GM19239 (cell line): ENCODE measurements at places on chromosomes 12 and 14.
A peak's percentile ranks its signal among the peaks of the same experiment; 100 is the strongest.

DNA sequence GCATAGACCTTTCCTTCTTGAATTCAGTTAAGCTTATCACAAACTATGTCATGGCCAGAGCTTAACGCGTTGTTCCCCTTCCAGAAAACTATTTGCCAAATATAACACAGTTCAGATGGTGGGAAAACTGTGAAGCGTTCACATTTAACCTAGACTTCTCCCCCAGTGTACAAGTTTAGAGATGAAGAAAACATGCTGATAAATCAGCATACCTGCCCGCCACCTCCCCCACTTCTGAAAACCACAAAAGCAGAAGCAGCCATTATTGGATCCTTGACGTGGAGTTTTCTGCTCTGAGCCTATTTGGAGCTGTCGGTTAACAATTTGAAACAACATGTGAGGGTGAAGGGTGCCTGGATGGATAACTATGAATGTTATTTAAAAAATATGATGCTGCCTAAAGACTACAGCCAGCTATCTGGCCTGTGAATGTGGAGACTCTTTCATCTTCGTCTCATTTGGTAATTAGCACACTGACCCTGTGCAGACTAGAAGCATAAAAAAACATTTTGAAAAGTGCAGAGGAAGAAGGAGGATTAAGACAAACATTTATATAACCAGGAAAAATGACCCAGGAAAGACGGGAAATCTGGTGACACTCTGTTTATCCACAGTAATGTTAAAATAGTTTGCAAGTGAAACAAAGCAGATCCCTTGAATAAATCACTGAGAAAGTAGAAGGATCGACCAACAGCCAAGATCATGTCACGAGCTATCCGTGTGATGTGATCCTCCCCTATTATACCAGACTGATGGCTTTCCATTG lies 408.2 kb downstream of the AEBP2 start:
- DNase-seq: no peak

DNA sequence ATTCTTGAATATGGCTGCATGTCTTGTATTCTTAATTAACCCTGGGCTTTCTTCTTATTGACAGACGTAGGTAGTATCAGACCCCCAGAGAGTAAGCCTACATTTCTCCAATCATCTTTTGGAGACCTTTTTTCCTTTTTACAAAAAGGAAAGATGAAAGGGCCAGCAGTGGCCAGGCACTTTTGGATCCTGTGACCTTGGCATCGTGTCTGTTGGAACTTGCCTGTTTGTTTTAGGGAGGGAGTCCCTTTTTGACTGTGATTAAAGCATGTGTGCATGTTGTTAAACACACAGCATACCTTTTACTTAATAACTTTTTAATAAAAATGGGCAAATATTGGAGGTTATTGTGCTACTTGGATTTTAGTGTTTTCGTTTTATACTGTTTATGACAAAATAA lies 57.2 kb downstream of the PCNX1 start:
- DNase-seq: no peak

GRCh38 chr12:55001198-55001868 lies 16.8 kb upstream of the TESPA1 start:
- DNase-seq: no peak

GRCh38 chr12:52402873-52403540 lies 3.1 kb downstream of the KRT82 start:
- no peak for DNase-seq

DNA sequence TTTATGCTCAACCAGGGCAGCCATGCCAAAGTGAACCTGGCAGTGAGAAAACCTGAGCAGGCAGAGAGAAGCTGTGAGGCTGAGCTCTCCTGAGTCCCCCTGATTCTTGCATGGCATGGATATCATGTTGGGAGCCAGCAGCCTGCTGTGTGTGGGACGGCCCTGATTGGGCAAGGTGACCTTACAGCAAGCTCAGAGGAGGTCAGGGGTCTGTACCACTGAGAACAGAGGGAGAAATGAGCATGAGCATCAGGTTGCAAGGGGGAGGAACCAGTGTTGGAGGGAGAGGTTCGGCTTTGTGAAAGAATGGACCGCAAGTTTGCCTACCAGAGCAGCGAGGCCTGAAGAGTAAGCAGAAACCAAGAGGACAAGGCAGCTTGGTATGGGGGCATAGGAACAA lies 59.1 kb upstream of the PTGR2 start:
- DNase-seq: no peak

GRCh38 chr12:58310809-58311622 lies 369.6 kb downstream of the ATP23 start:
- no peak for DNase-seq

- no peak for DNase-seq
Measured at GRCh38 chr14:95619785-95620417, 66.3 kb upstream of the TCL1B start.

DNA sequence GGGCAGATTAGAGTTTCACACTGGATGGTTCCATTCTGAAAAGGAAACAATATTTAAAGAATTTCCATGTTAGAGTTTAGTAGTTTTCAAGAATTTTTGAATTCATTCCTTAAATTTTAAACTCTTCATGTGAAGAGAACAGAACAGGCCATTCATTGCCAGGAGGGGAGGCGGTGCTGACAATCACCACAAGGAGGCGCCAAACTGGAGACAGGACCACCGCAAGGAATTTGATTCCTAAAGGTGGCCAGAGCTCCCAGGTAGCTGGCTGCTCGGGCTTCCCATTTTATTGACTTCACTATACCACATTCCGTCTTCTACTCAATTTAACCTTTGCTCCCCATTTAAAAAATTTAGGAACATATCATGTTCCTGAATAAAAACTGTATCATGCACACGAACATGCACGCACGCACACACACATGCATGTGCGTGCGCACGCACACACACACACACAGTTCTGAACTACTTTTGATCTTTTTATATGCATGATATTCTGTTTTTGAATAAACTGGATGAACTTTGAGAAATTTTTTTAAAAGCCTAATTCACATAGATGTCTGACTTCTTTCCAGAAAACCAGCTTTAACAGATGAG lies 101.2 kb downstream of the NELL2 start:
- peak; percentile 1 for DNase-seq

- DNase-seq: no peak
Measured at GRCh38 chr12:91944637-91945036, 201.0 kb downstream of the BTG1 start.

GRCh38 chr12:94327809-94328208 lies 131.9 kb downstream of the CEP83 start:
- DNase-seq: no peak

DNA sequence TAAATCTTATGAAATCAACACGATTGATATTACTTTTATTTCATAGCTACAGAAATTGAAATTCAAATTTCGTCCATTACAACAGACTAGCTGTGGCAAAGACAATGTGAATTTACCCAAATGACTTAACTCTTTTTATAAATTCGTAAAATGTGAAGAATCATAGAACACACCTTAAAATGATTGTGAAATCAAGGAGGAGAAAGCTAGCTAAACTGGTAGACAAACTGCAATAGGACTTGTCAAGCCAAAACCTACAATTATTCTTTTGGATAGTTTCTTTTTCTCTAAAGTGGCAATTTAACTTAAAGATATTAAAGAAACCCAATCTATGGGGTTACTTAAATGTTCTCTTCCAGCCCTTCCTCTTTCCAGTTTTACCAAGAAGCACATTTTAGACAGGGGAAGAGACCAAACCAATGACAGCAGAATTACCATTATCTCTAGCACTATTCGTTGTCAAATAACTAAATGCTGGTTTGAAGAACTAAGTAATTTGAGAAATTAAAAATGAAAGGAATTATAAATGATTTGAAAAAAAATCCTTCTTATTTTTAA lies 807 bp upstream of the SLC16A7 start:
- DNase-seq: no peak

DNA sequence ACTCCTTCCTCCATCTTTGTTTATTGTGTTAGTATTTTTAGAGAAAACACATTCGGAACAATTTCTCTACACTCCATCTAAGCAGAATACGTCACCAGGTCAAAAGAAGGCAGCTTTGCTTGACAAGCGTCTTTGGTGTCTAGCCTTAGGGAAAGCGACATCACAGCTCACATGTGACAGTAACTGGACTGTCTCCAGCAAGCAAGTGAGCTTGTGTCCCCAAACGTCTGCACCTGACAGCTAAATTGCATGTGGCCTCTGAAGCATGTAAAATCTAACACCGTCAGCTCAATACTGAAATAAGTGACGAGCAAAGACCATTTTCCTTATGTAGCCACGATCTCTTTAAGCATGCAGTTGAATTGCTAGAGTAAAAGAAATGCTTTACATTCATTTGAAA lies 509.8 kb downstream of the GLT1D1 start:
- no peak for DNase-seq

GRCh38 chr14:95683793-95684192 lies 2.4 kb upstream of the TCL1B start:
- DNase-seq: peak; percentile 83

DNA sequence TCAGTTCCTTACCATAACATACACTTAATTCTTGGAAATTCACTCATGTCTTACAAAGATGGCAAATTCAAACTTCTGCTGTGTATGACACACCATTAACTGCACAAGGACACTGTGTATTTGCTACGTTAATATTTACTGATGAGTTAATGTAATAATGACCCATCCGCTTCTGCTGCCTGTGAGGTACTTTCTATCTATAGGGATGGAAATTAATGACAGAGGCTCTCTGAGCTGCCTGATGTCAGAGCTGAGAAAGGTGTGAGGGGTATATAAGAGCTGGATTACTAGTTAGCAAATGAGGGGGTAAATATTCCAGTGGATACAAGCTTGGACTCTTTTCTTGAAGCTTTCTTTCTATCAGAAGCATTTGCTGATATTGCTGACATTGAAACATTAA lies at the start of gene IAPP:
Gene IAPP, plus strand, starts transcription at position 301 of the 400 bp plus-strand sequence. CDS start 450 bp downstream, outside the sequence.
- no peak for DNase-seq

DNA sequence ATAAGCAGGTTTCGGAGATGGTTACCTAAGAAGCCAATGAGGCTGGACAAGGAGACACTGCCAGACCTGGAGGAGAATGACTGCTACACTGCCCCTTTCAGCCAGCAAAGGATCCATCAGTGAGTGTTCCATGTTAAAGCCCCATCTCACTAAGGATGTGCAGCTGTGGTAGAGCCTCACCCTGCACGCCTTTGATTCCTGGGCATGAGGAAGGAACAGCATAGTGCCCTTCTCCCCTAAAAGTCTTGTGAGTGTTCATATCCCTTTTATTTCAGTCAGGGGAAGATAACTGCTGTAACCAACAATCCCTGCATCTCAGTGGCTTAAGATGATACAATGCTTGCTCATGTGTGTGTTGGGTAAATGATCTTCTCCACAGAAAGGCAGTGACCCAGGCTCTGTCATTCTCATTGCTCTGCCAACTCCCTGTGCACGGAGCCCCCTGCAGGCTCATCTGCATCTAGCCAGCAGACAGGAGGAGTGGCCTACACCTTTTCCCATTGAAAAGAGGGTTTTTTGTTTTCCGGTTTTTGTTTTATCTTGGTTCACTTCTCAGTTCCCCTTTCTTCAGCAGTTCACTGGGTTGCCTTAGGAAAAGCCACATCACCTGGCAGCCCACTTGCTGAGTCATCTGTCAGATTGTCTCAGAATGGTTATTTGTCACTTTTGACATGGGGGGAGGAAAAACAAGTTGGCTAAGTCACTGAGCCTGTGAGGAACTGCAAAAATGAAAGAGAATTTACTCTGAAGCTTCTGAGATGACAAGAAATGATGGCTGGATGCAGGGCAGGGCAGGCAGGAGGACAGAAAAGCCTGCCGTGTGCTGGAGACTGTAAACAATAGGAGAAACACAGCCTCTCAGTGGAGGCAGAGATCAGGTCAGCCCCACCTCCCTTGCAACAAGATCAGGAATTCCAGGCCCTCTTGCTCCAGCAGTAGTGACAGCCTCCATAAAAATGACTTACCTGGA lies 193.3 kb downstream of the ANO4 start:
- peak; percentile 55 for DNase-seq

GRCh38 chr12:16189849-16190248 lies 87.6 kb downstream of the SLC15A5 start:
- DNase-seq: no peak

DNA sequence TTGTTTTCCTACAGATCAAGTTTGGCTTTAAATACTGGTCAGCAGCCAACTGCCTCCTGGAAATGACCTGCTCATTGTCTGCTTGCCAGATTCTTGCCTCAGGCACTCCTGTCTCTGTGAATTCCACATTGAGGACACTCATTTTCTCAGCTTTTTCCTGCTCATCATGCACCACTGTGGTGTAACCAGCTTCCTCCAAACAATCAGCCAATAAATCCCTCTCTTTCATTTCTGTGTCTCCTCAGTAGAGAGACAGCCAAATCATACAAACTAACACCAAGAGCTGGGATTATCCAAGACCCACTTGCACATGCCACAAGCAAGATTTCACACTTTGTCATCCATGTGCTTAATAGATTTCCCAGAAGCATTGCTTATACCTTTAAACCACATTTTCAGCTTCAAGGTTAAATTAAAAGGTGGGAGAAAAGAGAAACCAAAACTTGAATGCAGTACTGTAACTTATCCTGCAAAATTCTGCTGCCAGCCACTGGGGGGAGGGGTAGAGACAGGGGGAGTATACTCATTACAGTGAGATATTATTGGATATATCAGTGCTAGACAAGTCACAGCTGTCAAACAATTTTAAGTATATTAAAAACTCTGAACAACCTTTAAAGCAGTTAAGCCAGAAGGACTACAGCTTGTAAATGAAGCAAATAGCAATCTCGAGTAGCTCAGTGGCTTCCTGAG lies 105.0 kb downstream of the PPP2R5E start:
- DNase-seq: peak; percentile 9

GRCh38 chr12:80935111-80935510 lies 2.6 kb downstream of the LIN7A start:
- DNase-seq: no peak

- DNase-seq: no peak
Measured at GRCh38 chr14:43789458-43789857, 717.6 kb downstream of the FSCB start.

DNA sequence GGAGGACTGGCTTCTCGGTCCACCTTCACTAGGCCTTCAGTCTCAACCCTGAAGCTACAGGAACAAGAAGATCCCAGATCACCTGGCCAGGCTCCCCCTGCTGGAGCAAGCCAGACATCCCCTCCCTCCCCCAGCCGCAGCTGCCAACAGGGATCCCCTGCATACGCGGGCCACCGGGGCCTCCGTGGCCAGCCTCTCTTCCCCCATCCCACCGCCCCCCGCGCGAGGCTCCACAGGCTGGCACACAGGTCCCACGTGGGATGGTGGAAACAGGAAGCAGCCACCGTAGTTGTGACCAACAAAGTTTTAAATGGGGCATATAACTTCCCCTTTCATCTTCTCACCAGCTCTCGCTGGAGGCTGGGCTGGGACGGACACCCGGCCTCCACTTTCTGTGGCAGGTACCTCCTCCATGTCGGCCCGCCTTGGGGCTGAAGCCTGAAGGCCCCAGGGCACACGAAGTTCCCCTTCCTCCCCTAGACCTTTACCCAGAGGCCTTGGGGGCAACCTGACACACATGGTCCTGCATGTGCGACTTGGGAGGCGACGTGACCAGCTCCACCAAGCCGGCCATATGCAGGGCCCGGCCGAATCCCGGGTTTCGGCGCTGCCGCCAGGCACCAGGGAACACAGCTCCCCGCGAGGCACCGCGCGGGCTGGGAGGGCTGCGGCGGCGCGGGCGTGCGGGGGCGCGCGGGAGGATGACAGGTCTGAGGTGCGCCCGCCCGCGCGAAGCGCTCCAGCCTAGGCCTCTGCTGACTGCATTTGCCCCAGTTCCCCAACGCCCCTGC lies 44.4 kb upstream of the PNMA1 start:
- DNase-seq: no peak
